ENCODE measurements at places on chromosomes 3 and 15. TPM values are rescaled to one million over a fixed set of nuclear protein-coding genes. Genes with fewer than 3 reads are reported as not detected.

COL8A1 gene
- polyA plus RNA-seq, result 0.92 TPM

SAXO2 gene
- 1.5 TPM for polyA plus RNA-seq

PPCDC gene
- 8.8 TPM for polyA plus RNA-seq

EFCC1 gene
- polyA plus RNA-seq, result 0.78 TPM

BCHE gene
- 86.4 TPM for polyA plus RNA-seq

GOLGA8M gene
- polyA plus RNA-seq, result 2.9 TPM

HTD2 gene
- polyA plus RNA-seq, result 13.3 TPM

SV2B gene
- 3.4 TPM for polyA plus RNA-seq

GPR149 gene
- polyA plus RNA-seq, result 0.24 TPM

DNA sequence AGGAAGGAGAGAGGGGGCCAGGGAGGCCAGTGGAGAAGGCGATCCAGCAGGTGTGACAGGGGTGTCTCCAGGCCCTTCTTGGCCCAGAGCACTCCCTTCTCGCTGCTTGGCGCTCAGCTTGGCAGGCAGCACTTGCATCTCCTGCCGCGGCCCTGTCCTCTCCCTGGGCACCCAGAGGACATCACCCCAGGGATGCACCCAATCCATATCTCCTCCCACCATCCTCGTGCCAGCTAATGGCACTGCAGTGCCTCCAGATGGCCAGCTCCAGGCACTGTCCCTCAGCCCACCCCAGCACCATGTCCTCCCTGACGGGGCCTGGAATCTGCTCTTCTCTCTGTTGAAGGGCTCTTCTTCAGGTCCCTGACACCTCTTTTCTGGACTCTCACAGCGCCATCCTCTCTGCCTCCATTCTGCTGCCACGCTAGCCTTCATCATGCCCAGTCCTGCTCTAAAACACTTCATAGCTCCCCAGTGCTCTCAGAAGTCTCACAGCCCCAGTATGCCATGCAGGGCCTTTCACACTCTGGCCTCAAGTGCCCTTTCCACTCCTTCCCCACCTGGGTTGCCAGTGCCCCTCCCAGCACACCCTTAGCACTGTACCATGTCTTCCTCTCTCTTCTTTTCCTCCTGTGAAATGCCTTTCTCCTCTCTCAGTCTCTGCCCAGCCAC is 106.8 kb upstream of the SLC6A11 start:
- no peak for DNase-seq

- DNase-seq, result peak; percentile 7
These were observed 62.7 kb downstream of the CPNE4 start for GRCh38 chr3:131972091-131972490.

DNA sequence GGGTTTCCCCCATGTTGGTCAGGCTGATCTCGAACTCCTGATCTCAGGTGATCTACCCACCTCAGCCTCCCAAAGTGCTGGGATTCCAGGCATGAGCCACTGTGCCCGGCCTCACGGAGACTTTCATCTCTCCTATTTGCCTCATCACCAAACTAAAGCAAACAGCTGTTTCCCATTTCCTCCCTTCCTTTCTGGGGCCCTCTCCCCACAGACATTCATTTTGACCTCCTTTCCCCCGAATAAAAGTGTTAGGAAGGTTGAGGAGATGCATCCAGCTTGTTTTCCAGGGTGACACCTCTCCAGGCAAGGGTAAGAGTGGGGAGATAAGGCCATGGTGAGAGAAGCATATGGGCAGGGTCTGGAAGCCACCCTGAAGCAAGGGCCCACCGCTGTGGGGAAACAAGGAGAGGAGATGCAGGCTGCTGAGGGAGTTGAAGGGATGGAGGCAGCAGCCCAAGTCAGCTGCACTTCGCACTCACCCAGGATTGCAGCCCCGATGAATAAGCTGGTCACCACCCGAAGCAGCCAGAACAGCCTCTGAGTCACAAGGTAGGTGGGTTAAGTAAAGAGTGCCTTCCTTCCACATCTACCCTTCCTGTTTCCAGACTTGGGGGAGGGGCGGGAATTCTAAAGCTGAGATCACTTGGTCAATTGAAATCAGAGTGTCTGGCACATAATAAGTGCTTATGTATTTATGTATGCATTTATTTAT is 7.7 kb downstream of the DUOXA2 start:
- no peak for DNase-seq

- DNase-seq, result peak; percentile 50
These were observed 136.7 kb upstream of the ADAMTS9 start for GRCh38 chr3:64824394-64824909.

GRCh38 chr3:183782576-183783276 is 42.7 kb downstream of the MAP6D1 start:
- no peak for DNase-seq

DNA sequence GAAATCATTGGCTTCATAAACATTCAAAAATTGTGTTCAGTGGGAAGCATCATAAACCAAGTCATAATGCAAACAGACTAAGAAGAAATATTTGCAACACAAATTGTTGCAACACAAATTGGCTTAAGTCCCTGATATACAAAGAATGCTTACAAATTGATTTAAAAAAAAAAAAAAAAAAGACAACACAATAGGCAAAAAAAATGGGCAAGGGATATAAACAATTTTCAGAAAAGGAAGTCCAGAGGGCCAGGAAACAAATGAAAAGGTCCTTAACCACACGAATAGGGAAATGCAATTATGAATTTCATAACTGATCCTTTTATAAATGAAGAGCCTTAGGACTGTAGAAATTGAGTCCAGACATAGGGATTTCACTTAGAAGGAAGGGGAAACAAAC is 98.9 kb downstream of the LRRK1 start:
- no peak for DNase-seq

DNA sequence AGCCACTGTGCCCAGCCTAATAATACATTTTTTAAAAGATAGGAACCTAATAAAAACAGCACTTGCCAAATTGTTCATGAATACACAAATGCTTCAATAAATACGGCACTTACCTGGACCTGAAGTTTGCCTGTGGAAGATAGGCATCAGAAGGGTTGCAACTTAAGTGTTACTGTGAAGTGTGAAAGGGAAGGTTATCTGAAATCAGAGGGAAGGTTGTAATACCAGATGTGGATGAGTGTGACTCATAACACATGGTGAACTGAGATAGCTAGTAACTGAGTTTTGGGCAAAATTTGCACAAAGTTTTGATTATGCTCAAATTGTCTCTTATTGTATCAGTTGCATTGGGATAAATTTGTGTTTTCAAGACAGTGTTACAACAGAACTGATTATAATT is 68.0 kb downstream of the ATP11B start:
- no peak for DNase-seq

DNA sequence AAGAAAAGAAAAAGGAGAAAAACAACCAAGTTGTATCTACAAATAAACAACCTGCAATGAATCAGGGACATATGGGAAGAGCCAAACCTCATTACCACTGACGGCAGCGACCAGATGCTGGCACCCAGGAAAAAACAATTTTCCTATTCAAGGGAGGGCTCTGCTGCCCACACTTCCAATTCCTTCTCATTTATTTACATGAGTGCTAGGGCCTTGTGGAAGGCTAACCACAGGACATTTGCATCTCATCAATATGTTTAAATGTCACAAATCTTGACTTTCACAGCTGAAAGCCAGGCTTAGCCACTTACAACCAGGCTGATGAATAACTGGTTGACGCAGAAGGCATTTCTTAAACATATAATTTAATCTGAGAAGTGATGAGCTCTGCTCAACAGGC is 36.0 kb downstream of the RFTN1 start:
- DNase-seq, result no peak

DNA sequence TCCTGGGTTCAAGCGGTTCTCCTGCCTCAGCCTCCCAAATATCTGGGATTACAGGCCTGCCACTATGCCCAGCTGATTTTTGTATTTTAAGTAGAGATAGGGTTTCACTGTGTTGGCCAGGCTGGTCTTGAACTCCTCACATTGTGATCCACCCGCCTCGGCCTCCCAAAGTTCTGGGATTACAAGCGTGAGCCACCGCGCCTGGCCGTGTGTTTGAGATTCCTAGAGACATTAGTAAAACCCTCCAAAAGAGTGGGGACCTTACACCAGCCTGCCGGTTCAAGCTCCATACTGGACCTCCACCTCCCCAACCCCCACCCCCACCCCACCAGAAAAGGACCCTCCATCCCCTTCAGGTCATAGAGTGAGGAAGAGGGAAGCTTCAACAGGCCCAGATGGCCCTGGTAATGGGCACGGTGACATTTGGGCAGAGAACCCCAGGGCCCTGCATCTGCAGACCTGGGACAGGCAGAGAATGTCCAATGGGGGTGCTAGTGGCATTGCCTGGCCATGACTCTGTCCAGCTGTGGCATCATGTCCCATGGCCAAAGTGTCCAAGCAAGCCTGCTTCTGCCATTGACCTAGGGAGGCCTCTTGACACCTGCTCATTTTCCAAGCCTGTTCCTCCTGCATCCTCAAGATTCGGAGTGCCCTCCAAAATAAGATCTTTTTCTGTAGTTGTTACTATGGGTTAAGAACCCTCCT is 108.9 kb upstream of the KLF13 start:
- no peak for DNase-seq

DNA sequence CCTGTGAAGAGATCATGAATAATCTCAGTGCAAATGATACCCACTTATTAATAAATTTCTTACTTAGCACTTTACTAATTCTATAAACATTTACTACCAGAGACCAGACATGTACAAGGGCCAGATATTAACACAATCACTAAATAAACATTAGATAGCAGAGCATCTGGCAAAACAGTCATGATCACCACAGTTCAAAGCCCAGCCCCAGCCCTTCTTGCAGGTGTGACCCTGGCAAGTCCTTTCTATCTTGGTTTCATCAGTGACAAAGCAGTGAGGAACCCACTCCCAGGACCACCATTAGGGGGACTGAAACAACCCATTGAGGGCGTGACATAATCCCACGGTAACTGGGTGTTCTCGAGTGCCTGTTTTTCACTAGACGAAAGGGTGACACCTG is 11.6 kb downstream of the ZXDC start:
- DNase-seq, result no peak

GRCh38 chr15:95663156-95664100 is 667.1 kb upstream of the NR2F2 start:
- DNase-seq, result no peak

DNA sequence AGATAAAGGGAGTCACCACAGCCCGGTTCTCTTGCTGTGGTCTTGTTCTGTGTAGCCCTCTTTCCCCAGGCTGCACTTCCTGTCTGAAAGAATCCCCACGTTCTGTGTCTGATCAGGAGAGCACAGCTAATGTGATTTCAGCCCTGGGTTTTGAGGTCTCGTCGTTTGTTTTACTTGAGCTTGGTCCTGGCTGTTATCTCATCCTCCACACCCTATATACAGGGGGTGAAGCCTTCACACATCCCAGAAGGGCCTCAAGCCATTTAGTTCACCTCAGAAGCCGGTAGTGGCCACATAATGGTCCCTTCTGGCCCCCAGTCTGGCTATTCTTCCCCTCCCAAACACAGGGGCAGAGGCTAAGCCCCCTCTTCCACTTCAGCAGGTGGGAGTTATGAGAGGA is 115.6 kb downstream of the PDE8A start:
- DNase-seq, result no peak

- DNase-seq, result no peak
These were observed 6.4 kb upstream of the NFKBIZ start for GRCh38 chr3:101842935-101843330.

DNA sequence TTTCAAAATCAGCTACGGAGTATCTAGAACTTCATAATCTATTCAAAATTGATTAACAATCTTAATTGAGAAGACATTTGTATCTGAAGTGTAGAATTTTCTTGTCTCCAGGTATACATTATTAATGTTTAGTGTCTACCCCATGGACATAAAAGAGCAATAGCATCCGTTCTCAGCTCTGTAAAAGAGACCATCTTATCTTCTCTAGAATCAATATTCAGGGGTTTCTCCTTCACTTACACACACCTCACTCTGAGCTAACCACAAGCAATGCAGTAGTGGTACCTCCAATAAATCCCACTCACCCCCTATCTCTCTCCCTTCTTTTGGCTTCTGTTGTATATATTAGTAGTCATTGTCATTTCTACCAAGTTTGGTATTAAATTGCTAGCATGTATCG is 16.2 kb downstream of the MBNL1 start:
- DNase-seq, result no peak

DNA sequence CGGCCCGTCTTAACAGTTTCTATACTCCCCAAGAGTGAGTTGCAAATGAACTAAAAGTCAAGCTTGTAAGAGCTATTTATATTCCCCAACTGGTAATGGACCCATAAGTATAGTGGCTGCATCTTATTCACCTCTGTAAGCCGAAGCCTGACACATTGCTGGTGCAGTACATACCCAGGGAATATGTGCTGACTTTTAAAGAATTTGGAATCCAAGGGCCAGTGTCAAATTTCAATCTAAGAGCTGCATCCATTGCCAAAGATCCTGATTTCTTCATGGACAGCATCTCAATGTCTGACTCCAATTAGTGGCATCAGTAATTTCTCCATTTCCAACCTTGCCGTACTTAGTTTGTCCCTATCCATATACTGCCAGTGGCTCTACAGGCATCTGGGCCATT is 42.0 kb downstream of the FRMD4B start:
- DNase-seq, result no peak

- DNase-seq, result no peak
These were observed 312.8 kb downstream of the CLSTN2 start for GRCh38 chr3:140247775-140248174.

Data from muscle of arm (tissue), 14 donors.